Hepatic stellate cell (primary cell): ENCODE measurements at places on chromosomes 7 and 10.
A peak's percentile ranks its signal among the peaks of the same experiment; 100 is the strongest.

DNA sequence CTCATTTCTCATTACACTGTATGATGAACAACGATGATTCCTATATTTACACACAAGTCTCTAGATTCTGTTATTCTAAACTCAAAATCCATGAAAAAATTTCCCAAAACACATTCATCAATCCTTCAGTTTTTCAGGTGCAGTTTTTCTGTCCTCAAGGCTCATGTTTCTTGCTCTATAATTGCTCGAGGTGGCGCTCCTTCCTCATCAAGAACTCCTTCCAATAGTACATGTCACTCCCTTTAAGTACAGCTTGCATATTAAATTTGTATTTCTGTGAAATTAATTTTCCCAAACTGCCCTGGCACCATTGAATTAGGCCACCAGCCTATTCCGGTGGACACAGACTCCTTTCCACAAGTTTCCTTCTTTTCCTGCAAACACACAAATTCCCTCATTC lies 188.7 kb upstream of the MINDY3 start:
- DNase-seq = no peak

GRCh38 chr10:72638586-72639440 lies 12.9 kb upstream of the MICU1 start:
- no peak for DNase-seq

DNA sequence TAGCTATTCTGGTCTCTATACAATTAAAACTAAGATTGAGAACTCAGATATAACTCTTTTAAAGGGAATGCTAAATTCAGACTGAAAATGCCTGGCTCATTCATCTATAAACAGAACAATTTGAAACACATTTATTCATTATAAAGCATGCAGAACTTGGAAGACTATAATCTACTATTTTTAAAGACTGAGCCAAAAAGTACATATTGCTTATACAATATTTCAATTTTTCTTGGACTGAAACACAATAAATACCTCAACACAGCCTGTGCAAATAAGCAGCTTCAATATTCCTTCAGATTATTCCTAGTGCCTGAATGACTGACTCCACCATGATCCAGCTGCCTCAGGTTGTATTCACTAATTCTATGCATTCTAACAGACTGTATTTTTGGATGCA lies 15.5 kb upstream of the PHYH start:
- no peak for DNase-seq

DNA sequence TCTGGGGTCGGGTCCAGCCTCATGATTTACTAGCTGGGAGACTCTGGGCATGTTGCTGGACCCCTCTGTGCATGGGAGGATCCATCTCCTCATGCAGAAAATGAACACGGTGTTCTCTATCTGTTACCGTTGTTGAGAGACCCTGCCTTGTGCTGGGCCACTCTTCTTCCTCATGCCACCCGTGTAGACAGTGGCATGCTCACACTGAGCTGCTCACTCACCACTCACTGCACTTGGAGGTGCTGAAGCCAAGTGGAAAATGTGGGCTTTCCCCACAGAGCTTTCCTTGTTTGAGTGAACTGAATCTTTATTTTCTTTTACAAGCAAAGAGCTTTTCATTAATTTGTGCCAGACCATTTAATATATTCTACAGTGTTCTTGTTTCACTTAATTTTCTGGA lies 77.5 kb upstream of the GDF10 start:
- no peak for DNase-seq

- no peak for DNase-seq
Measured at GRCh38 chr7:7519056-7519455, 16.6 kb downstream of the COL28A1 start.

GRCh38 chr10:21473135-21473534 lies 52.3 kb downstream of the SKIDA1 start:
- DNase-seq = no peak

DNA sequence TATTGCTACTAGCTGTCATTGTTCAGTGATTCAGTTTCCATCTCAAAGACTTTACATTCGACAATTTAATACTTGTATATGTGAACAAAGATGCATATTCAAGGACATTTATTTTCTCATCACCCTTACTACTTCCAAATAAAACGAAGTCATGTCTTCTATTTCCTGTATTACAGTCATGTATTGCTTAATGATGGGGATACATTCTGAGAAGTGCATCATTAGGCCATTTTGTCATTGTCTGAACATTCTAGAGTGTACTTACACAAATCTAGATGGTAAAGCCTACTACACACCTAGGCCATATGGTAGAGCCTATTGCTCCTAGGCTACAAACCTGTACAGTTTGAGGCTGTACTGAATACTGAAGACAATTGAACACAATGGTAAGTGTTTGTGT lies 6.5 kb downstream of the C10orf95 start:
- DNase-seq = no peak

GRCh38 chr10:79152423-79152817 lies 83.7 kb downstream of the ZMIZ1 start:
- no peak for DNase-seq

- no peak for DNase-seq
Measured at GRCh38 chr10:115982526-115982925, 290.5 kb downstream of the GFRA1 start.

GRCh38 chr10:94075506-94075905 lies 81.8 kb downstream of the PLCE1 start:
- no peak for DNase-seq

GRCh38 chr7:134710854-134711624 lies 64.4 kb downstream of the BPGM start:
- DNase-seq = no peak

GRCh38 chr10:43401627-43402026 lies 7.4 kb downstream of the HNRNPF start:
- DNase-seq = no peak

DNA sequence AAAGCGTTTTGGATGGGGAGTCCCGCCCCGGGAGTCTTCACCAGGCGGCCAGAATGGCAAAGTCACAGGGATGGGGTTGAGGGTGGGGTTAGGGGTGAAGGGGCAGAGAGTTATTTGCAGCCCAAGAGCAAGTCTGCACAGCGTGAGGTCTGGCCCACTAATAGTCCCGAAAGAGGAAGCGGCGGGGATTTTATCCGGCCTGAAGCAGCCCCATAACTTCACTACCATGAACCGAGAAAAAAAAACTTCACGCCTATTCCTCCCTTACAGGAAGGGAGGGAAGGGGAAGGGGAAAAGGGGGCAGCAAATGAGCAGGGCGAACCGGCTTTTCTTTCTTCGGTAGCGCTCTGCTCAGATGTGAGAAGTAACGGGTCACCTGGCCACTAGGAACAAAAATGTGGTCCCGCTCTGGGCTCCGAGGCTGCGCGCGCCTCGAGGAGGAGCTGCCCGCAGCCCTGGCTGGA lies 712 bp downstream of the ITPRIP start:
- no peak for DNase-seq

- DNase-seq = no peak
Measured at GRCh38 chr10:124971276-124971675, 29.4 kb downstream of the ZRANB1 start.

GRCh38 chr7:71996141-71996540 lies 416.0 kb downstream of the CALN1 start:
- DNase-seq = no peak

GRCh38 chr7:80635533-80635932 lies 2.9 kb upstream of the CD36 start:
- no peak for DNase-seq

DNA sequence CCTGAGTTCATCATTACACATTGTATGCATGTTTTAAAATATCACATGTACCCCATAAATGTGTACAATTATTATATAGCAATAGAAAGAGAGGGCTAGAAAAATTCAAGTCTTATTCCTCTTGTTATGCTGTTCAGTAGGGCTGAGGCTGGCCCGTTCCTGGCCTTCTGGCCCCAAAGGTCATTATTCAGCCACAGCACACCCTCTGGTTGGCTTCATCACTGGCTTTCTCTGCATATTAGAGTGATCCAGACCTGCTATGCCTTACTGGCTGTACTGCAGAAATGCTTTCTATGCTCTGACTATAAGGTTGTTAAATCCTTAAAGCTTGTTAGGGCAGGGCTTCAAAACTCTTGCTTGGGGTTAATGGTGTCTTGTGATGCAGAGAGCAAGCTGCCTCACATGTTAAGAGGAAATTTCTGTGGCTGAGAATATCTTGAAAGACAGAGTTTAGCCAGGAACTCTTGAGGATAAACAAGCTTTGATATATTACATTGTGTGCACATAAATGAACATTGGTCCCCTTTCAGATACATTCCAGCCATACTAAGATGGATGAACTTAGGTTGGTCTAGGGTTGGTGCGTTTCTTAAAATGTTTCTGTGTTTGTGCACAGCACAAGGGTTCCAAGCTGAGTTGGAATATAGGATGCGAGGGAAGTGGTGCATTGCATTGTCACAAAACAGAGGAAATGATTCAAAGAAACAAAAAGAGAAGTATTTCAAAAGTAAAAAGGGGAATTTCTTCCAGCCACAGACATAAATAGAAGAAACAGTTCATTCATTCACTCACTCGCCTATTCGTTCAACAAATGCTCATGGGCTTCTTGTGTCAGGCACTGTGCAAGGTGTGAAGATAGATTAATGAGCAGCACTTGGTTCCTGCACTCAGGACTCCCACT lies 61.6 kb upstream of the WDR11 start:
- DNase-seq = no peak

DNA sequence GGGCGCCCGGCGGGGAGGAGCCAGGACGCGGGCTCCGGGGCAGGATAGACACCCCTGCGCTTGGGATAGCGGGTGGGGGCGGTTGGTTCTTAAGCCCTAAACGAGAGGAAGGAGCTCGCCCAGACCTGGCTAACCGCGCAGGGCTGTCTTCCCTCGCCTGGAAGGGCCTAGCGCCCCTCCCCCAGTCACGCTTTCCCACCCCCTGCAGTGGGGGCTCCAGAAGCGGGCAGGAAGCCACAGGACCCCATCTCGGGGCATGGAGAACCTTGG lies 6.5 kb downstream of the SHH start:
- no peak for DNase-seq

- DNase-seq = peak; percentile 17
Measured at GRCh38 chr7:80231707-80232106, 97.1 kb downstream of the GNAI1 start.

- no peak for DNase-seq
Measured at GRCh38 chr7:78164459-78164858, 365.9 kb downstream of the PHTF2 start.

DNA sequence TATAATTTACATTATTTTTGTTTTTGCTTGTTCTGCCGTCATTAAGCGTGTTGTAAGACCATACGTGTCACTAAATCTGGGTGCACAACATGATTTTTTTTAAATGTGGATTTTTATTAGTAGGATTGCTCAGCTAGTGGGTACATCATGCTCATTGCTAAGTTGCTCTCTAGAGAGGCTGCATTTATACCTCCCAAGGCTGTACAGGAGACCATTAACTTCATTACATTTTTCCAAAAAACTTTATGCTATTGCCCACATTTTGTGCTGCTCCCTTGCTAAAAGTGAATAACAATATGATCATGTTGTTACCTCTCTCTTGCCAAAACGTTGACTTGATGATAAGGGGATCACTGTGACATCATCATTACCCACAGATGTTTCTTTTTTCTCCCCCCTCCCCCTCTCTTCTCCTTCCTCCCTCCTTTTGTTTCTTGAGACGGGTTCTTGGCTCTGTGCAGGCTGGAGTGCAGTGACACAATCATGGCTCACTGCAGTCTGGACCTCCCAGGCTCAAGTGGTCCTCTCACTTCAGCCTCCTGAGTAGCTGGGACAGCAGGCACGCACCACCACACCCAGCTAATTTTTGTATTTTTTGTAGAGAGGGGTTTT lies 65.1 kb downstream of the BMPR1A start:
- no peak for DNase-seq

- DNase-seq = peak; percentile 31
Measured at GRCh38 chr7:40133561-40134427, 628 bp downstream of the MPLKIP start.

- no peak for DNase-seq
Measured at GRCh38 chr10:103671126-103671895, 177.8 kb downstream of the NEURL1 start.

DNA sequence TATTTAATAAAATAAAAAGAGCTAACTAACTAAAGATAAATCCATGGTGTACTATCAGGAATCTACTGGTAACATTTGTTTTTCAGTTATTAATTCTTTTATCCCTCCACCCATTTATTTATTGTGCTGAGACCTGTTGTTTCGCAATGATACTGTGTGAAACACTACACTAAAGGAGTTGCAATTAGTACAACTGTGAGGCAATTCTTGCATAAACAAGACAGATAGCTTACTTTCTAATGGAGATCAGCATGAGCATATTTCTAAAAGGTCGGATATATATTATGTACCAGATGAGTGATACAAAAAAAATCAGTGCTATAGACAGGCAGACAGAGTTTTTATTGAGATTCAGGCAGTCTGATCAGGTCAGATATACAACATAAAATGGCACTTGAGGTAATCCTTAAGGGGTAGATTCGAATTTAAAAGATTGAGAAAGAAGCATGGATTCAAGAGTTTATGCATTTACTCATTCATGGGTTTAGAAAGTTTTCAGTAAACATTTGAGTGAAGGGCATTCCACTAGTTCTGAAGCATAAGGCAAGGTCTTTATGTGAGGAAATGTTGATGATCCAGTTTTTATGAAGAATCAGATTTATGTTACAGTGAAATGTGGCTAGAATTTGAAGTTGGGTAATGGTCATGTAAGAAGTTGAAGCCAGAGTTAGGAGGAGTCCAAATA lies 147.6 kb downstream of the POLR1F start:
- DNase-seq = no peak

GRCh38 chr7:32516551-32517100 lies 21.3 kb downstream of the AVL9 start:
- DNase-seq = no peak

DNA sequence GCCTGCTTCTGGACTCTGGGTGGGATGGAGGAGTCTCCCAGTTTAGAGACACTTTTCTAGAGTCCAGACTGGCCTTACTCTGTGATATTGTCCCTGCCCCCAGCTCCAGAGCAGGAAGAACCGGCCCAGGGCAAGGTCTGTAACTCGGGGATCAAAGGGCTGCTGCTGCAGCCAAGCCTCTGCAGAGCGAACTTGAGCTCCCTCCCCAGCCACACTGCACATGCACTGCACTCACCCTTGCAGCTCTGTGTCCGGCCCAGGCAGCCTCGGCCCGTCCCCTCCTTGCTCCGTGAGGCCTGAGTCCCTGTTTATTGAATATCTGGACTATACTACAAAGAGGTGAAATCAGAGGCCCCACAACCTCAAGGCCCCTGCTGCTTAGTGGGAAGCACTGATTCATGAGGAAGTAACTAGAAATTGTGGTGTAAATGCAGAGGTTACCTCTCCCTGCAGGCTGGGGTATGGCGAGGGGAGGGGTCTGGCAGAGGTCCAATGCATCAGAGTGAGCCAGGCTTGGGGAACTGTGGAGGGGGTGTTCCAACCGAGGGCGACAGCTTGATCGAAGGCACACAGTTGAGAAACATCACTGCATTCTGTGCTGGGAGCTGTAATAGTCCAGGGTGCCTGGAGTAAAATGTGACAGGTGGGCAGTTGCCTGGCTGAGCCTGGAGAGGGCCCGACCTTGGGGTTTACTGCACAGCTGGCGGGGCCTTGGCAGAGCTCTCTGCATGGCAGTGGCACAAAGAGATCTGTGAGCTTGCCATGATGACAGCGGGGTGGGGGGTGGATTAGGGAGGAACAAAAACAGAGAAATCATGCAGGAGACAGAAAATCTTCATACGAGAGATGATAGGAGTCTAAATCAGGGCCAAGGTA lies 49.1 kb downstream of the AOC1 start:
- DNase-seq = no peak

- DNase-seq = no peak
Measured at GRCh38 chr7:44880317-44881018, 4.9 kb downstream of the PURB start.

- no peak for DNase-seq
Measured at GRCh38 chr7:148151778-148152177, 438.8 kb upstream of the C7orf33 start.
